Umbilical cord (tissue), 2 donors: ENCODE measurements at places on chromosomes 5 and 9. TPM values are rescaled to one million over a fixed set of nuclear protein-coding genes. Genes with fewer than 3 reads are reported as not detected.

GRCh38 chr9:19085295-19085694 lies 17.4 kb downstream of the HAUS6 start:
- no peak for DNase-seq

DNA sequence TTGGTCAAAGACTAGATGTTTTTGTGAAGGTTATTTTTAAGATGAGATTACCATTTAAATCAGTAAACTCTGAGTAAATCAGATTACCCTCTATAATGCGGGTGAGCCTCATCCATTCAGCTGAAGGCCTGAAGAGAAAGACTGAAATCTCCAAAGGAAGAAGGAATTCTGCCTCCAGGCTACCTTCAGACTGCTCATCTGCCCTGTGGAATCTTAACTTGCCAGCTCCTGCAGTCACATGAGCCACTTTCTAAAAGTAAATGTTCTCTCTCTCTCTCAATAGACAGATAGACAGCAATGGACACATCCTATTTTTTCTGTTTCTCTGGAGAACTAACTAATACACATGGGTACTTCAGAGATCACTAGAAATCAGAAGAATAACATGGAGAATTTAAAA lies 182.8 kb downstream of the CFAP90 start:
- no peak for DNase-seq

DNA sequence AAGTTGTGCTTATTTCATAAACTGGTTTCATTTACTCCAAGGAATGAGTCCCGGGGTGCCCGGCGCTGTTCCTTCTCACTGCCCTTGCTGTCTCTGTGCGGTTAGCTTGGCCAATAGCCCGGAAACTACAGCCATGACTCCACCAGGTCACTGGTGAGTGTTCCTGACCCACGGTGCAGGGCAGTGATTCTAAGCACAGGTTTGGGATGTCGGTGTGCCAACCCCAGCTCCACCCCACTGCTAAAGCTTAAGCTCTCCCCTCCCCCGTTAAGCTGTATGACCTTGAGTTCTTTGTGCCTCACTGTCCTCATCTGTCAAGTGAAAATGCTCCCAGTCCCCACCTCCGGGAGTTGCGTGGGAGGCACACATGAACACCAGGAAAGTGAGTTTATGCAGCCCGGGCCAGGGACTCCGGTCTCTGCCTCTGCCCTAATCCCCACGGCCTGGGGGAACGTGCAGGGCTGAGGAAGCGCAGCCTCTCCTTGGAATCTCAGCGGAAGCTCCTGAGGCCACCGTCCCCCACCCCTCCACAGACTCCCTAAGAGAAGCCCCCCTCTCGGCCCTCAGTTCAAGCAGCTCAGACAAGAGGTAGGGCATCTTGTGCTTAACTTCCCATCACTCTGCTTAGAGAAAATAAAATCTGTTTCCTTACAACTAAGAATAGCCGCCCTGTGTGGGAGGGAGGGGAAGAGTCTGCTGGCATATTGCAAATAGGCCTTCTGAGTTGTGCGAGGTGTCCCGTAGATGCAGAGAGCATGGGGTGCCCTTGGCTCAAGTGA lies 92.0 kb upstream of the RAI14 start:
- DNase-seq = peak; percentile 41

GRCh38 chr9:113187929-113188595 lies 33.0 kb downstream of the FKBP15 start:
- DNase-seq = peak; percentile 26

GRCh38 chr9:86801246-86801645 lies 146.1 kb downstream of the GAS1 start:
- DNase-seq = peak; percentile 17

DNA sequence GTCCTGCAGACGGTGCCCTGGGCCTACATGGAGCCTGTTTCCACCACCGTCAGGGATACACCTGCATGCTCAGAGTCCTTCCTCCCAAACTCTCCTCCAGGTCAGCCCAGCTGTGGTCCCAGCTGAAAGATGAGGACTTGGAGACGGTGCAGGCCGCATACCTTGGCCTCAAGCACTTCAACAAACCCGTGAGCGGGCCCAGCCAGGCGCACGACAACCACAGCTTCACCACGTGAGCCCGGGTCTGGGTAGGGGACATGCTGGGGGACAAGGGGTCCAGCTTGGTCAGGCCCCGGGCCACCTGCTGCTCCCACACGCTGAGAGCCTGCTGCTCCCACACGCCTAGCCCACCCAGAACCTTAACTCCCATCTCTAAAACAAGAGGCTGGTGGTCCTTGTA lies 16.6 kb upstream of the CARD19 start:
- no peak for DNase-seq

- no peak for DNase-seq
Observed at GRCh38 chr5:95414451-95414850, 23.3 kb downstream of the FAM81B start.

GRCh38 chr9:77651203-77651602 lies 3.1 kb upstream of the GNA14 start:
- DNase-seq = no peak

DNA sequence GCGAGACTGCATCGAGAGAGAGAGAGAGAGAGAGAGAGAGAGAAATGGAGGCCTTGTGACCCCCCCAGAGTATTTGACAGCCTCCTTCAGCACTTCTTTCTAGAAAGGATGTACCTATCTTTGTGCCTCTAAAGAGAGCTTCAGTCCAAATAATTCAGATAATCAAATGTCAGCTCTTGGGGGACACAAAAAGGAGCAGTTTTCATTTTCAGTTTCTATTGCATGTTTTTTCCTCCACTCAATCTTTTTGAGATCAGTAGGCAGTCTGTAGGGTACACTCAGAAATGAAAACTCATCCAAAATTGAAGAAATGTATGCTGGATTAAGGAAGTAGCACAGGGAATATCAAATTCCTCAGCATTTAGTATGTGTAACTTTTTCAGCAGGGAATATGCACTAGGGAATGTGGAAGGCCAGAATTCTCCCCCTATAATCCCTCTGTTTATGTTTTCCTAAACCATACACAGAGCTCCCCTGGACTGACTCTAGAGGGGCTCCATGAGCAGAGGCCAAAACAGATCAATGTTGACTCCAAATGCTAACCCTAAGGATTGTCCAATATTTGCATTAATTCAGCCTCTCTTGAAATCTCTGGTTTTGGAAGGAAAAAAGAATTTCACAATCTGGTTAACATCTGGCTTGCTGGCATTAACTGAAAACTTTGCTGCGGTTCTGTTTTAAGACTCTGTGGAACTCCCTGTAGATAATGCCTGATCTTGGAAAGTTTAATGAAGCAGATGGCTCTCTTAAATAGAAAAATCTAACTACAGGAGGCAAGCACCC lies 250.1 kb downstream of the CEMIP2 start:
- DNase-seq = peak; percentile 94

GRCh38 chr9:6673326-6674025 lies 27.9 kb upstream of the GLDC start:
- no peak for DNase-seq

GRCh38 chr5:52870448-52870847 lies 82.7 kb downstream of the ITGA1 start:
- peak; percentile 31 for DNase-seq

- DNase-seq = peak; percentile 90
Observed at GRCh38 chr5:177454397-177455035, 7.9 kb downstream of the PRR7 start.

- DNase-seq = peak; percentile 10
Observed at GRCh38 chr5:125376059-125376641, 629.7 kb upstream of the ZNF608 start.

GRCh38 chr9:134757216-134757975 lies 115.8 kb downstream of the COL5A1 start:
- no peak for DNase-seq

GRCh38 chr9:18947892-18948339 lies 85.1 kb downstream of the SAXO1 start:
- DNase-seq = peak; percentile 46

Gene STING1
- 26.2 TPM for total RNA-seq

Gene PRRT1B
- not detected for total RNA-seq

Gene ABO
- total RNA-seq = 0.48 TPM

Gene ASPN
- 132 TPM for total RNA-seq

Gene CCNI2
- 0.72 TPM for total RNA-seq

Gene CCDC183
- total RNA-seq = not detected

Gene SET
- 287 TPM for total RNA-seq

Gene GGTA1
- total RNA-seq = 12.0 TPM

Gene SARDH
- 7.7 TPM for total RNA-seq
